ENCODE measurements at places on chromosomes 7 and 10. TPM values are rescaled to one million over a fixed set of nuclear protein-coding genes. Genes with fewer than 3 reads are reported as not detected.

- no peak for DNase-seq
Observed at GRCh38 chr7:50266635-50267386, 37.7 kb upstream of the IKZF1 start.

CLDN4 gene
- 0.47 TPM for total RNA-seq

GRM3 gene
- 3.4 TPM for total RNA-seq

DNA sequence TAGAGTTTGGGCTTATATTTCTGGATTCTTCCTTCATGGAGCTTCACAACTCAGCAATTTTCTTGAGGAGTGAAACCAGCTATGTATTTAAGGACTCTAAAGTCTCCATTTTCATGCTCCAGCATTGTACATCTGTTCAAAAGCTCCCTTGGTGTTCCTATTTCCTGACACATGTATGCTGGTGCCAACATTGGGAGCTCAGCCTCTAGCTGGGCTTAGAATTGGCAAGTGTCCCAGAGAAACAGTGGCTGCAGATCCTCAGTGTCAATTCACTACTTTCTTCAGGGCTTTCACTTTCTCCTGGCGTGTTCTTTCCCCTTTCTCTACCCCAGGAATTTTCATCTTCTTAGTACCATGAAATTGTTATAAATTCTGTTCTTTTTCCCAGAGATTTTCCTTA lies 103.1 kb downstream of the ZNF467 start:
- DNase-seq, result no peak

SMARCD3 gene
- total RNA-seq, result 50.7 TPM

- no peak for DNase-seq
Observed at GRCh38 chr10:102119417-102120141, 589 bp downstream of the LDB1 start.

GRCh38 chr10:60148266-60148840 lies 241.3 kb downstream of the ANK3 start:
- DNase-seq, result no peak

CYP3A4 gene
- total RNA-seq, result not detected

GRCh38 chr7:45061806-45062425 lies 26.9 kb downstream of the NACAD start:
- DNase-seq, result no peak

- DNase-seq, result no peak
Observed at GRCh38 chr10:97444212-97444611, 1.6 kb downstream of the EXOSC1 start.

PAPOLB gene
- total RNA-seq, result 0.23 TPM

GRCh38 chr7:151301471-151302462 lies 39.8 kb upstream of the NUB1 start:
- DNase-seq, result no peak

- DNase-seq, result no peak
Observed at GRCh38 chr7:81297317-81297716, 378.5 kb upstream of the SEMA3C start.

TSPAN12 gene
- total RNA-seq, result 15.7 TPM

LRRD1 gene
- total RNA-seq, result 0.57 TPM

GRCh38 chr10:43038783-43039623 lies 37.9 kb upstream of the RET start:
- DNase-seq, result no peak

GRCh38 chr10:42977032-42977416 lies 99.8 kb upstream of the RET start:
- no peak for DNase-seq

- no peak for DNase-seq
Observed at GRCh38 chr7:155263581-155264143, 34.0 kb upstream of the INSIG1 start.

GRCh38 chr7:140518370-140519006 lies 39.2 kb upstream of the MKRN1 start:
- DNase-seq, result no peak

DNA sequence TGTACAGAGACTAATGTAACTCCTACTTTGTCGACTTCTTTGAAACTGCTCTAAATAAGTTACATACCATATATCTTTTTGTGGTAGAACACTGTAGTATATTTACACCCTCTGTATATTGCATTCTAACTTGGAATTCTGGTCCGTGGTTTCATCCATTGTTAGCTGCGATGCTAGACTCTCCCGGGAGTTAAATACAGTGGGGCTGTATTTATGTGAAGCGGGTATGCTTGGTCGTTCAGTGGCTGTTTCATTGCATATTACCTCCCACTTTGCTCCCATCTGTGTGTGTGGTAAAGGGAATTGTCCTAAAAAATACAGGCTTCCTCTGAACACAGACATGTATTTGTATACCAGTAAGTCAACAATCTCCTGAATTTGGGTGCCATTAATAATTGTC lies 231.1 kb downstream of the SLC25A13 start:
- DNase-seq, result no peak

NPSR1 gene
- total RNA-seq, result not detected

DNA sequence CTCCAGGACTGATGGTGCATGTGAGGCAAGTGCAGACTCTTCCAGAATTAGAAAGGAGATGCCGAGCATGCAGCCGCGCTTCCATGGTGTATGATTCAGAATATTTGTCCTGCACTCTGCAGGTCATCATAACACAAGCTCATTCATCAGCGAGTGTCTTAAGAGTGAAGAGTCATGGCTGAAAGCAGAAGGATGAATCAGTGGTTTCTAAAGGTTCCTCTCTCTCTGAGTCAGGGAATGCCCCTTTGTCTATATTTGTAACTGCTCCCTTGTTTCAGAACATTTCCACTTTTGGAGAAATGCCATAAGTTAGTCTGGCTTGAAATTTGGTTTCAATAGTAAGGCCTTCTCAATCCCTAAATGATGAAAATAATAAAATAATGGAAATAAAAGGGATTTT lies 52.3 kb downstream of the HECW1 start:
- no peak for DNase-seq

- DNase-seq, result no peak
Observed at GRCh38 chr7:82507365-82507975, 63.9 kb upstream of the CACNA2D1 start.

GRCh38 chr7:137873524-137873923 lies 26.8 kb upstream of the DGKI start:
- no peak for DNase-seq

GRCh38 chr7:29780346-29780745 lies 26.0 kb upstream of the WIPF3 start:
- no peak for DNase-seq

GRCh38 chr7:4093035-4093434 lies 589.1 kb upstream of the FOXK1 start:
- no peak for DNase-seq

SSC4D gene
- 1.1 TPM for total RNA-seq

CD36 gene
- total RNA-seq, result 0.23 TPM

- DNase-seq, result no peak
Observed at GRCh38 chr7:39617005-39617404, 6.4 kb upstream of the RALA start.

- no peak for DNase-seq
Observed at GRCh38 chr7:28469562-28469961, 57.2 kb downstream of the CREB5 start.

GRCh38 chr7:29234438-29234837 lies 39.9 kb downstream of the CHN2 start:
- DNase-seq, result no peak

DNA sequence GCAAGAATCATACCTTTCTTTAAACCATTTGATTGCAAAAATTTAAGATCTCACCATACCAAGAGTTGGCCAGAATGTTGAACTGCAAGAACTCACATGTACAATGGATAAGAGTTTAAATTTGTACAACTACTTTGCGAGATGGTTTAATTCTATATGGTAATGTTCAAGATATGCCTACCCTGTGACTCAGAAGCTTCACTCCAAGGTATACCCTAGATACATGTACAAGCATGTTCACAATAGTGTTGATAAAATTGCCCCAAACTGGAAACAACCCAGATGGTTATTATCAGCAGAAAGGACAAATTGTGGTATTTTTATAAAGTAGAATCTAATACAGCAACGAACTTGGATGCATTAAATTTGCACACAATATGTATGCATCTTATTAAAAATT lies 25.1 kb upstream of the RAB18 start:
- DNase-seq, result no peak

- no peak for DNase-seq
Observed at GRCh38 chr10:90968328-90969081, 47.6 kb upstream of the ANKRD1 start.

GRCh38 chr7:52764492-52765169 lies 270.8 kb upstream of the POM121L12 start:
- no peak for DNase-seq

TRIM50 gene
- total RNA-seq, result not detected

PIK3CG gene
- not detected for total RNA-seq

DNA sequence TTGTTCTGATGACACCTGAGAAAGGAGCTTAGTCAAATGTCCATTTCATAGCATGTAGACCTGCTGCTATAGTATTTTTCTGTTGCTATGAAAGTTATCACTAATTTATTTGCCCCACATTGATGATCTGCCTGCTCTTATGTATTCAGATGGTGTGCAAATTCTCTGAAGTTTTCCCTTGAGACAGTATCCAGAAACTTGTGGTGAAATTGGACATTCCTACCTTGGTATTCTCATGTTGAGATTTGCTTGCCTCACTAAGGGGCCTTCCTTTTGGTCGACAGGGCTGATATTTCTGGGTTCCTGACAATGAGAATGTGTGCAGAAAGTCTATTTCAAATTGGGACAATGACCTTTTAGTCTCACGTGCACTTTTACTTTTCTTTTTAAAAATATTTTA lies 253.2 kb upstream of the FZD8 start:
- no peak for DNase-seq

DNA sequence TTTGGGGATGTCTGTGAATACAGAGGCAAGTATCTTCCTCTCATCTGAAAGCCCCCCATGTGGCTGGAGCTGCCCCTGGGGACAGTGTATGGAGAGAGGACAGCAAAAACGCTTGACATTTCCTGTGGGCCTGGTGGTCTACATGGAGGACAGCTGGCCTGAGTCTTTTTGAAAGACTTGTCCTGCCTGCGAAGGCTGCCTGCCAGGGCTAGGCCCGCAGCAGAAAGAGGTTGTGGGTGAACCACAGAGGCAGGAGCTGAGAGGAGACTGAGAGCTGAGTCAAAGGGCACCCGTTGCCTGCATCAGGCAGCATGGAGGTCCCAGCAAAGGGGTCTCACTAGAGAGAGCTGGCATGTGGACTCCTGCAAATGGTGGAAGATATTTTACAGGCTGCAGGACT lies 66.4 kb downstream of the KAT6B start:
- DNase-seq, result no peak

DNA sequence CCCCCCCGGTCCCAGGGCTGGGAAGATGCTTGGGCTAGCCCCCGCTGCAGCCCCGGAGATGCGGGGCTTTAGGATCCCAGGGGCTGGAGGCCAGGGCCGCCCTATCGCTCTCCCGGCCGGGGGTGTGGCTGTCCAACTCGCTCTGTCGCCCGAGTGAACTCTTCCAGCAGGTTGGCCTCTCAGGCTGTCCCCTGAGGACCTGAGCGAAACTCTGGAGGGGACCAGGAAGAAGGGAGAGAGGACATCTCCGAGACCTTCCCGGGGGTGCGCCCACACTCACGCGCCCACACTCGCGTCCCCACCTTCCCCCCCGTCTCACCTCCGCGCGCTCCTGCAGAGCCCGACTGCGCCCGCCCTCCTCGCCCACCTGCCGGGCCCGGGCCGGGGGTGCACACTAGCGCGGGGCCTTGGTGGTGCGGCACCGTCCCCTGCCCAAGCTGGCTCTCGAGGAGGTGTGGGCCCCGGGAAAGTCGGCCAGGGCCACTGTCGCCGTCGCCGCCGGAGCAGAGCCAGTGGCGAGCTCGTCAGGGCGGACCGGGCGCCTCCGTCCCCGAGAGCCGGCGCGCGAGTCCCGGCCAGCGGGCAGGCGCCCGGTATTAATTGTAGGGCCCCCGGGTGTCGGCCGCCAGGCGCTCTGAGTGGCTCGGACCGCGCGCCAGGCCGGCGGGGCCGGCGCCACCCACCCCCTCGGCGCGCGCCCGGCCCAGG lies 101.7 kb upstream of the SVIL start:
- DNase-seq, result peak; percentile 51

DNA sequence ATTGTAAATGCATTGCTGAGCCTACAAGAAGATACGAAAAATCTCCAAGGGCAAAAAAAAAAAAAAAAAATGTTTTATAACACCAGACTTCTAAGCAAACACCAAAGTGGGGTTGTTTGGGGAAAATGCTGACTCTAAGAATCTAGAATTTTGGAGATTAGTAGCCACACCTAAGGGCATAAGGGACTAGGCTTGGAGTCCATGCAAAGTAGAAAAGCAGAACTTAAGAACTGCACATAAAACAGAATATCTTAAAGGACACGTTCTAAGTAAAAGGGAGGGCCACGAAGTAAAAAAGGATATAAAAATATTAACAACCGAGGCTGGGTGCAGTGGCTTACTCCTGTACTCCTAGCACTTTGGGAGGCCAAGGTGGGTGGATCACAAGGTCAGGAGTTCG lies 269.8 kb upstream of the AUTS2 start:
- DNase-seq, result no peak

- DNase-seq, result no peak
Observed at GRCh38 chr10:122640921-122641320, 58.7 kb downstream of the C10orf120 start.

- DNase-seq, result no peak
Observed at GRCh38 chr10:93277360-93277759, 203.7 kb downstream of the CYP26A1 start.

DNA sequence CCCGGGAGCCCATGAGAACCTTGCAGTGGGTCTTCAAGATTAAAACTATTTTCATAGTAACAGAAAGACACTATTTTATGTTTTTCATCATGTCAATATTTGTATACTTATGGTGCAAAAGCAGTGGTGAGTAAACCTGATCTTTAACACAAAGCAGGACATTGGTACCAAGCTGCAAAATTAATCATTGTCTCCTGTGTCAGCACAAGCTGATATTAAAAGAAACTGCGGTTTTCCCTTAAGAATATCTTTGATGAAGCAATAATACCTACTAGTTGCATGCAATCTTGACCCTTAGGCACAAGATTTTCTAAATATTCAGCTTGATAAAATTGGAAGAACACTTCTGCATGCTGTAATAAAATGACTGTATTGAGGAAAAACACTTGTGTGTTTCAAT lies 121.7 kb downstream of the MDFIC start:
- DNase-seq, result no peak

DNA sequence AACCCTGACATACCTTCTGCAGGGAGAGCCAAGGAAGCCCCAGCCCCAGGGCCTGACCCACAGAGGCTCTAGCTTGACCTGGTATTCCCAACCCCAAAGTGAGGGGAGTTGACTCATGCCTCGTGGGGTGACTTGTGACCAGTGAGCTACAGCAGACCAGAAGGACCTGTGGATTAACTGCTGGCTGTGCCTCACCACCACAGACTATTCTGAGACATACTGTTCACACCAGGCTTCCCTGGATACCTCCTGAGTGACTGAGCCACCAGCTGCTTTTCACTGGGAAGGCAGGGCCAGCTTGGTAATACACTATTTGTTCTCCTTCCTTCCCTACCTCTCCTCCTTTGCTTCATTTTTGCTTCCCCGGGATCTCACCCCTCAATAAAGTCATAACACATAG lies 7.3 kb downstream of the PLXNA4 start:
- no peak for DNase-seq

SFTPA1 gene
- not detected for total RNA-seq

DNA sequence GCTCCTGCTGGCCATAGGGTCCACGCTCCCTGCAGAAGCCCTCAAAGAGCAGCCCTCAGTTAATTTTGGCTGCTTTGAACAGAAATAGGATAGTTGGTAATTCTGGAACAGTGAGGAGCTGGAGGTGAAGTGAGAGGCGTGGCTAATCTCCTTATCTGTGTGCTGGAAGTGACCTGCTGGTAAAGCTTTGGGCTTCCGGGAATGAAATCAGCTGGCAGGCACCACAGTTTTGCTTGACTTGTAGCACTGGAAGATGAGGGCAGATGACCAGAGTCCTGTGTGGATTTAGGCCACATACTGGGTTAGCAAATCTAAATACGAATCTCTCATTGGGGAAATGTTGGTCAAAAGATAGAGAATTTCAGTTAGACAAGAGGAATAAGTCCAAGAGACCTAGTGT lies 10.2 kb downstream of the ATP6V0E2 start:
- no peak for DNase-seq
